KG1 (cell line): ENCODE measurements at places on chromosomes 2 and 18.

GRCh38 chr18:63917817-63918216, 10.1 kb downstream of the SERPINB10 start:
- no peak for DNase-seq

DNA sequence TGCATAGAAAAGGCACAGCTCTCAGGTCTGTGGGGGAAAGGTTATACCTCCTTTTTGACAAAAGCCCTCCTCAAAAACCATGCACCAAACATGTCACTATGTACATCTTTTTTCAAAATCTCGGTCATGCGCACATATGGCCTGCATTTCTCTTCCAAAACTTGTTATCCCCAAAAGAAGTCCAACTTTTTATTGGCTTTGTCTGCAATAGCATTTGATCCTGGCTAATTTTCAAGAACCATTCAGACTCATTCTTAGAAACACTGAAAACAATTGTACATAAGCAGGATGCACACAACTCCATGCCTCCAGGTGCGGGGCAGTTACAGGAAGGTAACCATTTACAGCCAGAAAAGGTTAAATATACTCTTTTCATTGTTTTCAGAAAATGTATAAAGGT, 21.9 kb downstream of the SERTAD2 start:
- DNase-seq = no peak

DNA sequence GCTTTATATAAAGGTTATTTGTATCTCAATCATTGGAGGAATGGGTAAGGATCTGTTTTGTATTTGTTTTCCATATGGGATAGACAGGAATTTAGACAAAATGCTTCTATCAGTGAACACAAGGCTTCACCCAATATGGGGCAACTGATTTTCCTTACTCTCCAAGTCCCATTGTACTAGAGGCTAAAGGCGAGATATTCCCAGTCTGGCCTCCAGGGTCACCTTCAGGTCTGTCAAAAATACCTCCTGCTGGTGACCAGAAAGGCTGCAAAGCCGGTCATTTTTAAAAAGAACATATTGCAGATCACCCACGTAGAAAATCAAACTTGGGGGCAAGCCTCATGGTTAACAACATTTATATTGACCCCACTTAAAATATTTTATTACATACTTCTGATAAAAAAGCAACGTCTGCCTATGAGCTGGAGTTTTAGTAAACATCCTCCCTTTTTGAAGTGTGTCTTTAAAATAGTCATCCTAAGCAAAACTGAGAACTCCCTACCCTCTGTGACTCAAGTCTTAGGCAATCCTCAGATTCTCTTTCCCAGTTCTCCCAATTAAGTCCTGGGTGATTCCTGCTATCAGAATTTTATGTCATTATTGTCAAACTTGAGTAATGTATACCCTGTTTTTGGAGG, 276.6 kb downstream of the MREG start:
- no peak for DNase-seq

DNA sequence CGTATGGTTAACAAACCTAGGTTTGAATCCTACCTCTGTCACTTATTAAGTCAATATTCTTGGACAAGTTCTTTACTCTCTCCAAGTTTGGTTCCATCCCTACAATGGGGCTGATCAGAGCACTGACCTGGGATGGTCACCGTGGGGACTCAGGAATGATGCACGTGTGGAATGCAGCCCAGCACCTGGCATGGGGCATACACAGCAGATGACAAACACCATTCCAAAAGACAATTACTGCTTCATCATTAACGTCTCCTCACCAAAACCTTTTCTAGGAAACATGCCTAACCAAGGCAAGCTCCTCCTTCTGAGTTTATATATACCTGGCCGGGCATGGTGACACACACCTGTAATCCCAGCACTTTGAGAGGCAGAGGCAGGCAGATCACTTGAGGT, 532.9 kb upstream of the ID2 start:
- DNase-seq = no peak

DNA sequence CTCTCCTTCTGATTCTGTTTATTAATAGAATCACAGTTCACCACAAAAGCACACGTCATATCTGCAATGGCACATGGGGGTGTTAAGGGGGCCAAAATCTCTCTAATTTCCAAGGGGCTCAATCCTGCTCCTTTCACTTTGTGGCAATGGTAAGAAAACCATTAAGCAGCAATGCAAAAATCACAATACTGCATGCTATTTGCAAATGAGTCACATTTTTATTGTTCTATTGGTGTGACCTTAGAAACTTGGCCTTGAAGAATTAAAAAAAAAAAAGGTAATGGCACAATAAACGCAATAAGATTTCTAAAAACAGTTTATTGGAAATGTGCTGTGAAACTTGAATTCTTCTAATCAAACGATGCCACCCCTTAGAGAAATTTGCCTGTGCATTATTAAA, 251.5 kb downstream of the ZNF521 start:
- DNase-seq = no peak

- DNase-seq = no peak
Observed at GRCh38 chr18:57885931-57886330, 82.8 kb upstream of the ATP8B1 start.

- DNase-seq = no peak
Observed at GRCh38 chr2:239581352-239581901, 180.6 kb upstream of the HDAC4 start.

- no peak for DNase-seq
Observed at GRCh38 chr2:222797261-222797660, 63.6 kb upstream of the ACSL3 start.

DNA sequence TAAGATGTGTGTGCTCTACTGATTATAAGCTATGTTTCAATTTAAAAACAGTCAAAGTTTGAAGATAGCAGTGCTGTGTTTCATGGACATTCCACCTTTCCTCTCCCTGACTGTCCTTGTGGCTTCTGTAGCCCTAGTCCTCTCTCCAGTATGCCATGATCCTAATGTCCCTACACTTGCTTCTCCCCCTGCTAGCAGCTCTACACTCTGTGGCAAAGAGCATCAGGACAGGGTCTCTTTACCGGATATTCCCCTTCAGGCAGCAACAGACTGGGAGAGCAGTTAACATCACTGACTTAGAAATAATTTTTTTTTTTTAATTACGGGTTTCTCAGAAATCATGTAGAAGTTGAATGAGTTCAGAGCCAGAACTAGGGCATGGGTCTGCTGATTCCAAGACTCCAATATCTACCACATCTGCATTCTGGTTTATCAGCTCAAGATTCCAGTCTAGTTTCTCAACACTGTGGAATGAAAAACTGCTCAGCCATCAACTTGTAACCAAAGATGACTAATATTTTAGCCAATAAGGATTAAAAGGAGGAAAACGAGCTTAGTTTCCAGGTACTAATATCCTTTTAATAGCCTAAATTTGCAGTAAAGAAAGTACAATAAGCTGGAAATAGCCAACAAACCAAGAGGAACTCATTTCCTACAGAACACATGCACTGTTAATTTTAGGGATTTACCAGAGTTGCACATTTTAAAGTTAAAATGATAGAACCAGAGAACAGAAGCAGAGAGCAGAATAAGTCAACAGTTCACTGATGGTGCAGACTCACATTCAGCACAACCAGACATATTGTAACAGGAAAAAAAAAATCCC, 45.2 kb downstream of the TMEM131 start:
- DNase-seq = no peak

DNA sequence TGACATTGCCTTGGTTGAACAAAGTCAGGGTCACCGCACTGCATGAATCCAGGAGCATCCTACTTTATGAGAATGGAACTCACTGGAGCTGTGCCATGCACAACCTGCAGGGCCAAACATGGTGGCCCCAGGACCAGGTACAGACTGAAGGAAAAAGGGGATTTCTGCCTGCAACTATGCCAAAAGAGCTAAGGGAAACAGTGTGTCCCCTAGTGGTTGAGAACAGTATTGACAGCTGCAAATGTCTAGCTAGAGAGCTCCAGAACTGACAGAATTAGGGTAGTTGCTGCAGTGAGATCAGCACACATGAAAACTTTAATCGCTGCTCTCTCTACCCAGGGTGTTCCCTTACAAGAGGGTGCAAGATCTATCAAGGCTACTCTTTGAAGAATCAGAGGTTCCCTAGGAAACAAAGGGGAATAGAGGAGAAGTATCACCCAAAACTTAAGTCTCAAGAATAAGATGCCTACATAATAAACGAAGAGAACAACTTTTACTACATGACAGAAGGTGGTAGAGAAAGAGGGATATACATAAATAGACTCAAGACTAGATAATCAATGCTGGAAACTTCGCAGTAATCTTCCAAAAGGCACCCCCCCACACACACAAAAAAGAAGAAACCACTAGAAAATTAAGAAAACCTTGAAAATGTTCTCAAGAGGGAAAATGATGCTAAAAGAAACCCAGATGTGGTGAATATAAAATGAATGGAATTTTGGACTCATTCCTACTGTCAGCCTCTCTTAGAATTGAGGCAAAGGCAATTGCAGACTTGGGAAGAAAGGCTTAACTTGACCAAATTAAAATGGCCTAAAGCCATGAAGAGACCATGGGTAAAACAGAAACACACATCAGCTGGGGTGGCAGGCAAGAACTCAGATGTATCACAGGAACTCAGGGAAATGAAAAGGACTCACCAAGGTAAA, 43.6 kb upstream of the IHH start:
- DNase-seq = no peak

GRCh38 chr2:195164930-195165329, 492.1 kb upstream of the SLC39A10 start:
- no peak for DNase-seq

GRCh38 chr2:163345795-163346573, 389.8 kb downstream of the FIGN start:
- DNase-seq = peak; percentile 43

- no peak for DNase-seq
Observed at GRCh38 chr18:11322716-11323115, 173.3 kb upstream of the PIEZO2 start.
